G401 (cell line): ENCODE measurements at places on chromosomes 6 and 20. TPM values are rescaled to one million over a fixed set of nuclear protein-coding genes. Genes with fewer than 3 reads are reported as not detected.
A peak's percentile ranks its signal among the peaks of the same experiment; 100 is the strongest.

- DNase-seq = no peak
Observed at GRCh38 chr6:158516098-158516497, 43.8 kb upstream of the TMEM181 start.

BTN1A1 gene
- 0.06 TPM in 1 of 2 replicates, not detected in the other for total RNA-seq

DNA sequence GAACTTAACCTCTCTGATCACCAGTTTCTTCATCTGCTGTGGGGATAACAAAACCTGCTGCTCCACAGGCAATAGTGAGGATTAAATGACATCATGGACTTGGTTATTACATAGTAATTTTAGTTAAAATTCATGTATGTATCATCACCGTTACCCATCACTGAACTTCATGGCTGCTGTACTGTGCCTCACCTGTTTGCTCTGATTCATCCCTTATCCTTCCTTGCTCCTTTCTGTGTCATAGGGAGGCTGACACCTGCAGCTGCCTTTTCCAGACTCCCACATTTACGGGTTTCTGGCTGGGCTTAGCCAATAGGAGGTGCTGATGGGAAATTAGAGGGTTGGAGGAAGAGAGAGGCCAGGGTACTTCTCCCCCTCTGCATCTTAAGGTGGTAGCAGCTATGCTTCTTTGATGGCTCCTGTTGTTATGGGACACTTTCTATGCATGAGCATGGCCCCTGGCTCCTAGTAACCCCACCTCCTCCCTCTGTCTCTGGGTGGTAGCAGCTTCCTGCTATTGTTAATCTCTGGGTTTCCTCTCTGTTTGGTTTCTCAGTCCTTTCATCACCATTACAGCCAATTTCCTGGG is 332.1 kb downstream of the DHX35 start:
- no peak for DNase-seq

- DNase-seq = no peak
Observed at GRCh38 chr6:144315981-144316861, 31.1 kb downstream of the UTRN start.

MYB gene
- not detected in 2 replicates for total RNA-seq

KCNQ5 gene
- not detected in 2 replicates for total RNA-seq

DNA sequence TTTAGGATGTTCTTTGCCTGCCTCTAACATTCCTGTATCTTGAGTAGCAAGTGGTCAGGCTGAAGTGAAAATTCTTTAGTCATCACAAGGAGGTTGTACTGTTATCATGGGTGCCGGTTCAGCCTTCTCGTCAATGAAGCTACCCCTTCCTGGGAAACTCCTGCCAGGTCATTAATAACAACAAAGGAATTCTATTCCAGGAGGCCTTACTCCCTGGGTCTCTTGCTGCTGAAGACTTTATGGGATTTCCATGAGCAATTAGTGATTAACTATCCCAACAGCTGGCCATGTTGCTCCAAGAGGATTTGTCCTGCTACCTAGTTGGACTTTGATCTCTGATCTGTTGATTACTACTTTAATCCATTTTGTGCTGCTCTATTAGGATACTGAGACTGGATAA is 62.7 kb upstream of the ELOVL5 start:
- no peak for DNase-seq

- DNase-seq = no peak
Observed at GRCh38 chr20:31903627-31904386, 33.4 kb downstream of the TTLL9 start.

GRCh38 chr6:1464781-1465370 is 75.5 kb downstream of the FOXF2 start:
- DNase-seq = no peak

DNA sequence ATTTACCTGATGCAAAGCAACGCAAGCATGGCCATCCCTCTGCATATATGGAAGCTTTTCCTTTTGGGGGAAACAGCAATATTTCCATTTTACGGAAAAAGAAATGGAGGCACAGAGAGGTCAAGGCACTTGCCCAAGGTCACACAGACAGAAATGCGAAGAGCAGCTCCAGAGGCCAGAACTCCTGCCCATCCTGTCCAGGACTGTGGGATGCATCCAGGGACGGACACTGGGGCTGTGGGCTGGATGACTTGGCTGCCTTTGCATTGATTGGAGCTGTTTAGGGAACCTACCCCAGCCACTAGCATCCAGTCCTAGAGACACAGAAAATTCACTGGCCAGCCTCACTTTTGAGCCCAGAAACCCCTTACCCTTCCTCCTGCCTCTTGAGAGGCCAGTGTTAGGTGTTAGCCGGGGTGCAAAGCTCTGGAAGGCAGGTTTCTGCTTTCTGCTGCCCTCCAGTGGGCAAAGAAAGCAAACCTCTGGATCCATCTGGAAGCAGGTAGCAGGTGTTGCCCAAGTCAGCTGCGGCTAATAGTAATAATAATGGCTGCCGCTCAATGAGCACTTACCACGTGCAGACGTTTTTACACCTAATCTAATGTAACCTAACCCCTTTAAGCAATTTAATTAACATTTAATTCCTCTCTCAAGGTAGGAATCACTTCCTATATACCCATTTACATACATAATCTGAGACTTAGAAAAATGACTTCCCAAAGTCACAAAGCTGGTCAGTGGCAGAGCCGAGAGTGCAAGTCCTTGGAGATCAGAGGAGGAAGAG is 31.7 kb upstream of the CCN5 start:
- DNase-seq = peak; percentile 53
